ENCODE measurements at places on chromosomes 11 and 22.

- DNase-seq = no peak
Observed at GRCh38 chr11:43837879-43838278, 42.8 kb upstream of the ALKBH3 start.

GRCh38 chr22:40982482-40983385 is 31.6 kb downstream of the RBX1 start:
- no peak for DNase-seq

- DNase-seq = no peak
Observed at GRCh38 chr22:20514658-20515406, 7.4 kb downstream of the MED15 start.

GRCh38 chr11:125348674-125349309 is 147.3 kb downstream of the FEZ1 start:
- peak; percentile 60 for DNase-seq
